ENCODE measurements at places on chromosomes 1 and 21.

- DNase-seq: no peak
Measured at GRCh38 chr1:95809391-95809790, 575.4 kb downstream of the RWDD3 start.

- DNase-seq: no peak
Measured at GRCh38 chr21:15250384-15250783, 185.6 kb upstream of the NRIP1 start.

DNA sequence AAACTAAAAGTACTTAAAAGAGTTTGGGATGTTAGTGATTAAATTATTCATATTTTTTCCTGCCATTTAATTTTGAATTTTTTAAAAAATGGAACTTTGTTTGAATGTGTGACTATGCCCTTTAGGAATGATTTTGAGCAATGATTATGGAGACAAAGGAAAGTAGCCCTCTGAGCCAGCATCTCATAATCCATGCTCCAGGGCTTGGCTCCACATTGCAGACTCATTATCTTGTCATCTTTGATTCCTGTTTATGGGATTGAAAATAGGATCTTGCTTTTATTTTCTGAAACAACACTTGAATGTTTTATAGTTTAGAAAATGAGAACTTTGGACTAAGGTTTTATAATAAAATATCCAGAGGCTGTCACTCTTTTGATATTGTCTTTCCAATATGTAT, 14.5 kb downstream of the AXDND1 start:
- DNase-seq: no peak

GRCh38 chr21:36508948-36509347, 29.0 kb upstream of the CLDN14 start:
- DNase-seq: no peak

DNA sequence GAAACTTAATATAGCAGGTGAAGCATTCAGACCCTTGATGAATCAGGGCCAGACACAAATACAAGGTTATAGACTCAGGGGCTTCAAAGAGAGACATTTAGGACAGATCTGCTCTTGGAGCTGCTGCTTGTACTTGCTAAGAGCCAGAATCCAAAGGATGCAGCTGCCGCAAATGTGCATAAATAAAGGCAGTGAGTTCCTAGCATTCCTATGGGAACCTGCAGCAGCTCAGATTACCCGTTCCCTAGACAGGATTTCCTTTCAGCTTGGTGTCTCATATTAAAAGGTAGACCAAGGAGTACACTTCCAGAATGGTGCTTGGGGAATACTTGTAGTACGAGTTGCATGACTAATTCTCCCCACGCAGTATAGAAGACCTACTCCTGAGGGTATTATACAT, 9.7 kb upstream of the LRRC53 start:
- no peak for DNase-seq

GRCh38 chr1:156233426-156234127, 8.4 kb upstream of the BGLAP start:
- DNase-seq: no peak
